Stromal cell of bone marrow (primary cell): ENCODE measurements at places on chromosomes 13 and 19.

DNA sequence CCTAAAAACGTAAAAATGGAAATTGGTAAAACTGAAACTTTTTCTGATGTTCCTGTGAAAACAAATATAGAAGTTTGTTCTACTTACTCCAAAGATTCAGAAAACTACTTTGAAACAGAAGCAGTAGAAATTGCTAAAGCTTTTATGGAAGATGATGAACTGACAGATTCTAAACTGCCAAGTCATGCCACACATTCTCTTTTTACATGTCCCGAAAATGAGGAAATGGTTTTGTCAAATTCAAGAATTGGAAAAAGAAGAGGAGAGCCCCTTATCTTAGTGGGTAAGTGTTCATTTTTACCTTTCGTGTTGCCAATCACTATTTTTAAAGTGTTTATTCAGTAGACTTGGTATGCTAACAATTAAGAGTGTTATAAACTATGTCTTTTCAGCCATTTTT lies 25.6 kb downstream of the BRCA2 start:
- DNase-seq: no peak

DNA sequence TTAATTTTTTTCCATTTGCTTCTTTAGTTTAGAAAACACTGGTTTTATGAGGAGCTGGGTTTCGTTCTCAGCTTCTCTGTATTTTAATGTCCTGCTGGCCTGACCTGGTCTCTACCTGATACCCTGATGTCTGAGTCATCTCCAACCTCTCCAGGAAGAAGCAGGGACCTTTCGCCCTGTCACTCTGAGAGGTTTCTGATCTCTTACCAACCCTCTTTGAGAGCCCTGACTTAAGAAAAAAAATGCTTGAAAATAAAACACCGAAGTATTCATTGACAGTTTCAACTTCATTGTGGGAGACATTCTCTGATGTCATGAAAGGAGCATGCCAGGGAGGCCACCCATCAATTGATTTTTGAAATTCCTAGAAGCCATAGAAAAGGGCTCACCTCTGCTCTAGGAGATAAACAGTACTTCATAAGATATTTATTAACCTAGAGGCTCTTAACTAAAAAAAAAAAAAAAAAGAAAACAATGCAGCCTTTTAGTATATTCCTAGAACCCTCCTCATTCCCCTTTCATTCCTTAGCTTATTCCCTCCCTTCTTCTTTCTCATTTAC lies 234.8 kb downstream of the ENOX1 start:
- DNase-seq: no peak

GRCh38 chr13:64529874-64530485 lies 2700.2 kb downstream of the PCDH9 start:
- no peak for DNase-seq

DNA sequence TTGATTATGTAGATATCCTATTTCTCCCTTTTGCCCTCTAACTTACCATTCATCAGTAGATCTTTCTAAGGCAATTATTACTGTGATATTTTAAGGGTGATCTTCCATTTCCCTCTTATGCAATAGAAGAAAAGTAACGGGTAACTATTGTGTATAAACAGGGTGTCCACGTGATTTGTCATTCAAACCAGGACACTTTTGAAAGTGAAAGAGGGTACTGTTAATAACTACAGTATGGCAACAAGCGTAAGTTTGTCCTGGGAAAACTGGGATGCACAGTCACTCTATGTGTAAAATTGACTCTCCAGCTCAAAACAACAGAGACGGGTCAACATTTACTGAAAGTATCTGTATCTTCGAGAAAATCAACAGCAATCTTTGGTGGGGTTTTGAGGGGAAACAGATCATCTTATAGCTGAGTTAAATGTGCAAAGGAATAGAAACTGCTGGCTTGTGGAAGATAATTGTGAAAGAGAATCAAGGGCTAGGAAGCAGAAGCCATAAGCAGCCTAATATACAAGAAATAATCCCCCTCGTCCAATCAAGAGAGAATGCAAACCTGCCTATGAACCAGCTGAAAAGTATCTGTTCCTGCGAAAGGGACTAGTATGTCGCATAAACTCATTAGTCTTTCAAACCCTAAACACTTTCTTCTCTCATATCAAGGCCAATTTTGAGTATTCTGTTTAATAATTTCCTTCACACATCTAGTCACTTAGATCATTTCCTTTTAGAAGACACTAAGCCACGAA lies 126.7 kb downstream of the FOXO1 start:
- DNase-seq: no peak

DNA sequence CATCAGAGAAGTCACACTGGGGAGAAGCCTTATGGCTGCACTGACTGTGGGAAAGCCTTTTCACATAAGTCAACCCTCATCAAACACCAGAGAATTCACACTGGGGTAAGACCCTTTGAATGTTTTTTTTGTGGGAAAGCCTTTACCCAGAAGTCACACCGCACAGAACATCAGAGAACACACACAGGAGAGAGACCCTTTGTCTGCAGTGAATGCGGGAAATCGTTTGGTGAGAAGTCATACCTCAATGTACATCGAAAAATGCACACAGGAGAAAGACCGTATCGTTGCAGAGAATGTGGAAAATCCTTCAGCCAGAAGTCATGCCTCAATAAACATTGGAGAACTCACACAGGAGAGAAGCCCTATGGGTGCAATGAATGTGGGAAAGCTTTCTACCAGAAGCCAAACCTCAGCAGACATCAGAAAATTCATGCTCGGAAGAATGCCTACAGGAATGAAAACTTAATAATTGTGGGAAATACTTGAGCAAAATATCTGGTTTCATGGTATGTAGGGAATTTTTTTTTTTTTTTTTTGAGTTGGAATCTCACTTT lies 30.7 kb downstream of the ZNF793 start:
- DNase-seq: no peak

- DNase-seq: no peak
Observed at GRCh38 chr13:25738342-25739196, 313.2 kb downstream of the SHISA2 start.
